CD8-positive, alpha-beta memory T cell (primary cell): ENCODE measurements at places on chromosomes 4 and X. TPM values are rescaled to one million over a fixed set of nuclear protein-coding genes. Genes with fewer than 3 reads are reported as not detected.
A peak's percentile ranks its signal among the peaks of the same experiment; 100 is the strongest.

DNA sequence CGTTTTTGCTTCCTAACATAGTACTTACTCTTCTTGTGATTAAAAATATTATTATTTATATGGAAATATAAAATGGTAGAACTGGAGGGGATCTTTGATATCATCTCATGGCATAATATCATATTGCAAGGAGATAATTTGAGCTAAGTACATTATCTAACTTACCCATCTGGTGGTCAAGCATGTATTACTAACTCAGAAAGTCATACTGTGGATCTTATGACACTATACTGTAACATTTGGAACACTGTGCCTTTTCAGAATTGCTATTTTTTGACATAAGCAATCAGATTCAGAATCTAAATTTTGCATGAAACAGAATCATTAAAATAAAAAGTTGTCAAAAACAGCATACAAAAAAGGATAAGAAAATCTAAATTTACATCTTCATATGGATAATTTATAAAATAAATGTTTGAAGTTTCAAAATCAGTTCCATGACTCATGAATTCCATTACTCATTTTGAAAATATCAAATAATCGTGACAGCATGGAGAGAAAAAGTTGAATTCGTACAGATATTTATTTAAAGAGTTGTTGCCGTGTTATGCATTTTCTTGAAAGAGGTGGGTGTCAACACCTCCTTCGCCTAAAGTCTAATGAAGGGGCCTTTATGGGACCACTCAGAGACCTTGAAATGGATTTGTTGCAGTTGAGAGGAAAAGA lies 928.1 kb downstream of the PDHA2 start:
- no peaks in the 10 kb centered on the region for H3K4me1 ChIP-seq
- H3K27ac ChIP-seq = no peak overlapping the region
- H3K27me3 ChIP-seq = no peaks in the 10 kb centered on the region
- no peak for DNase-seq

GRCh38 chr4:15683143-15683495 lies 1.5 kb downstream of the FAM200B start:
- no peaks in the 10 kb centered on the region for H3K36me3 ChIP-seq
- DNase-seq = no peak
- peak overlapping the region; percentile 88 for H3K27ac ChIP-seq

GRCh38 chr4:37246891-37247290 lies 2.3 kb downstream of the NWD2 start:
- DNase-seq = no peak
- no peaks in the 10 kb centered on the region for H3K36me3 ChIP-seq
- no peak overlapping the region for H3K4me3 ChIP-seq
- no peak overlapping the region for H3K27ac ChIP-seq
- no peaks in the 10 kb centered on the region for H3K4me1 ChIP-seq
- peaks cover 4% of the 10 kb centered on the region for H3K27me3 ChIP-seq

Gene PABPC5
- total RNA-seq = not detected

Gene PAGE2
- not detected for total RNA-seq
